ENCODE measurements at places on chromosomes 4 and X.

DNA sequence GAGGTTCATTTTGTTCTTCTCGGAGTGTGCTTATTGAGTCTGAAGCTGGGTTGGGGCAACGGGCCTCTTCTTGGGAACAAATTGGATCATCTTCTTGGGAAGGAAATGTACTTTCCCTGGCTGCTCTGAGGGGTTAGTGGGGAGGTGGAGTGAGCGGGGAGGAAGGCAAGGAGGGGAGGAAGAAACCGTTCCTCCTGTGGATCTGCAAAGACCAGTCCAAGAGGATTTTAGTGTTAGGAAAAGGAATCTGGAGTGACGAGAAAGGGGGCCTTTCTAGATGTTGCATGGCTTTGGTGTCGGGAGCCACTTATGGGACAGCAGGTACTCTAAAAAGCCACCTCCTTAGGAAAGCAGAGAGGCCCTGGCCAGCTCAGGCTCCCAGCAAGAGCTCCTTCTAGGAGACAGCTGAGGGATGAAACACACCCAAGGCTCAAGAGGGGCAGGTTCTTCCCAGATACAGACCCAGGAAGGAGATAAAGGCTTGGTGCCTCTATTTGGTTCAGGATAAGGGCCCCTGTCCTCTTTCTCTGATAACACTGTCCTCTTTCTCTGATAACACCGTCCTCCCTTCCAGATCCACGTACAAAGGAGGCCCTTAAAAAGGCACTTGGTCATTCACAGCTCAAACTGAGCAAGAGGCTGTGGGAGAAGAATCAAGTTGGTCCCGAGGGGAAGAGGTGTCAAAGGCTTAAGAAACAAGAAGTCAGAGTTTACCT lies 451 bp downstream of the SOD3 start:
- no peak for DNase-seq

GRCh38 chr4:12519426-12519825 lies 964.7 kb downstream of the RAB28 start:
- no peak for DNase-seq

- no peak for DNase-seq
These were observed 32.2 kb upstream of the TXLNG start for GRCh38 chrX:16754019-16754418.

DNA sequence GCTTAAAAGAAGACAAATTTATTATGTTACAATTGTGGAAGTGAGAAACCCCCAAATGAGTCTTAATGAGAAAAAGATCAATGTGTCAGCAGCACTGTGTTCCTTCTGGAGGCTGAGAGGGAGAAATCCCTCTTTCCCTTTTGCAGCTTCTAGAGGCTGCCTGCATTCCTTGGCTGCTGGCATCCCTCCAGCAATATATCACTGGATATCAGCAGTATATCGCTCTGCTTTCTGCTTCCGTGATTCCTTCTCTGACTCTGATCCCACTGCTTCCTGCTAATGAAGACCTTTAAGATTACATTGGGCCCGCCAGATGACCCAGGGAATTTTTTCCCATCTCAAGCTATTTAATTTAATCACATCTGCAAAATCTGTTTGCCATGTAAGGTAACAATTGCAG lies 1008.0 kb downstream of the RAPGEF2 start:
- DNase-seq, result no peak

DNA sequence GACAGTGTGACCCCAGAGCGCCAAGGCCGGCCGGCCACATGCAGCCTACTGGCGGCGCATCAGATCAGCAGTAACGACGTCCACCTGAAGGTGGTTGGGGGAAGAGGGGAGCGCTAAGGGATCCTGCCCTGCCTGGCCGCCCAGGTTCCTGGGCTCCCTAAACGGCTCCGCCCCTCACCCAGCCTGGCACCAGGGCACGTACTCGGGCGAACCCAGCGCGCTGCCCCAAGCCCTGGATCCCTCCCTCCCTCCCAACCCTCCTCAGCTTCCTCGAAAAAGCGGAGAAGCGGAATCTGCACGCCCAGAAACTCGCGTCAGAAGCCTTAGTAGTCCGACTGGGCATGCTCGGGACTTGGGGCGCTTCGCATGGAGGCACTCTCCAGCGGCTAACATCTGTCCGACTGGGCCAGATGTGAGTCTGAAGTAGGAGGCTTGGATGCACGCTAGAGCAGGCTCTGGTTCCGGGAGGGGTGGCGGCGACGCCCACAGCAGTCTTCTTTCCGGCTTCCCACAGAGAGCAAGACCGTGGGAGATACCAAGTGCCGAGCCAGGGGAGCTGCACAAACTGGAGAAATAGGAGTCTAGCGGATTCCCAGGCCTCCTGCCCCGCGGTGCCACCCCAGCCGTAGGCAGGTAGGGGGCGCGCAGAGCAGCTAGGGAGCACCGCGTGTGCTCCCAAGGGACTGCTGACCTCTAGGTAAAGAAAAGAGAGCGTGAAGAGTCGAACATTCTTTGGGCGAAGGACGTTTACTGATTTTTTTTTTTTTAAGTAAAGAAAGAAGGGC lies 114.3 kb upstream of the TEX13C start:
- DNase-seq, result no peak

All from T-helper 9 cell (primary cell).